ENCODE measurements at places on chromosomes 5 and 9.

DNA sequence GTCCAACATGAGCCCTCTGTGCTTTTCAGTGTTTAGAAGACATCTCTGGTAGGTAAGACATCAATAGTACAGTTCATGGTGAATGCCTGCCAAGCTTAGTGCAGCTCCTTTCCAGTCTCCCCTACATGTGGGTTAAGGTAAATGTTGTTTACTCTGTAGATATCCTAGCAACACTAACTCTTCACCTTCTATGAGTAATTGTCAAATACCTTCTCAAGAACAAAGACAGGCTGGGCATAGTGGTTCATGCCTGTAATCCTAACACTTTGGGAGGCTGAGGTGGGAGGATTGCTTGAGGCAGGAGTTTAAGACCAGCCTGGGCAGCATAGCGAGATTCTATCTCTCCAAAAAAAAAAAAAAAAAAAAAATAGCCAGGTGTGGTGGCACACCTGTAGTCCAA lies 18.7 kb upstream of the RASGRF2 start:
- DNase-seq: no peak

GRCh38 chr5:127849891-127850290 lies 146.7 kb downstream of the CCDC192 start:
- DNase-seq: no peak

DNA sequence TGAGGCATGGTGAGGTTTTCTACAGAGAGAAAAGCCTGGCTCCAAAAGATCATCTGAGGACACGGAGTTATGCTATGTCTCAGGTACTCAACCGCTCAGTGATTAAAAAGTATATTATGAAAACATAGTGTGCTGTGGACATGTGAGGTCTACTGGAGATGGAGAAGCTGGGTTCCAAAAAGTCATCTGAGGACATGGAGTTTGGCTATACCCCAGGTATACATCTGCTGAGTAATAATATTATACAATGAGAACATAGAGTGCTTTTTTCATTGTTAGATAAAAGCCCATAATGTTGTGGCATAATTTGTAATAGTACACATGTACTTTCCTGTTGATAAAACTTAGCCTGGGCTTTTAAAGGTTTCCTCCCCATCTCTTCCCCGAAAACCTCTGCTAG lies 70.7 kb upstream of the SHISAL2B start:
- DNase-seq: no peak

GRCh38 chr5:128441941-128442350 lies 96.1 kb downstream of the FBN2 start:
- DNase-seq: no peak

DNA sequence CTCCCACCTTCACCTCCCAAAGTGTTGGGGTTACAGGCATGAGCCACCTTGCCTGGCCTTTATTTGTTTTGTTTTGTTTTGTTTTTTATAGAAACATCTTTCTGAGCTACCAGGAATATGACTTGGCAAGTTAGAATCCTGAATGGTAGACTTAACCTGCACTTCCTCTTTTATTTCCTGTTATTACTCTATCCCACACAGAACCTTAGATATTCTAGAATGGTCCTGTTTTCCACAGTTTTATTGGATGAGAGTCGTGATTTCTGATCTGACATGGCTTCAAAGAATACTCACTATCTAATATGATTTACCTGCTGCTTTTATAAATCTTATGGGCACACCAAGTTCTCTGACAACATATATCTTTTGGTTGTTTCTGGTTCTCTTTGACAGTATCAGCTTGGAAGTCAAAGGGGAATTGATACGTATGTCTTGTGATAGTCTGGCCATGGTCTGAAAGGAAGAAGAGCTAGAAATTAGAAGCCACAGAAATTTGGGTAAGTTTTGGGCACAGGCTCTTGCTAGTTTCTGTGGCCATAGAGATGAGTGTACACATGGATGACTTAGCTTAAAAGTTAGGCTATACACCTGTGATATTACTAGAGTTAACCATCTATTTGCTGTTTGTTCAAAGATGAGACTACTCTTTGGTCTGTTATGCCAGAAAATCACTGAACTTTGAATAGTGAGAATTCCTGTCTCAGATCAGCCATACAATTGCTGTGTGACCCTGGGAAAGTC lies 4.7 kb upstream of the PANK3 start:
- no peak for DNase-seq

- DNase-seq: peak; percentile 29
Measured at GRCh38 chr5:1789834-1790471, 9.7 kb downstream of the MRPL36 start.

DNA sequence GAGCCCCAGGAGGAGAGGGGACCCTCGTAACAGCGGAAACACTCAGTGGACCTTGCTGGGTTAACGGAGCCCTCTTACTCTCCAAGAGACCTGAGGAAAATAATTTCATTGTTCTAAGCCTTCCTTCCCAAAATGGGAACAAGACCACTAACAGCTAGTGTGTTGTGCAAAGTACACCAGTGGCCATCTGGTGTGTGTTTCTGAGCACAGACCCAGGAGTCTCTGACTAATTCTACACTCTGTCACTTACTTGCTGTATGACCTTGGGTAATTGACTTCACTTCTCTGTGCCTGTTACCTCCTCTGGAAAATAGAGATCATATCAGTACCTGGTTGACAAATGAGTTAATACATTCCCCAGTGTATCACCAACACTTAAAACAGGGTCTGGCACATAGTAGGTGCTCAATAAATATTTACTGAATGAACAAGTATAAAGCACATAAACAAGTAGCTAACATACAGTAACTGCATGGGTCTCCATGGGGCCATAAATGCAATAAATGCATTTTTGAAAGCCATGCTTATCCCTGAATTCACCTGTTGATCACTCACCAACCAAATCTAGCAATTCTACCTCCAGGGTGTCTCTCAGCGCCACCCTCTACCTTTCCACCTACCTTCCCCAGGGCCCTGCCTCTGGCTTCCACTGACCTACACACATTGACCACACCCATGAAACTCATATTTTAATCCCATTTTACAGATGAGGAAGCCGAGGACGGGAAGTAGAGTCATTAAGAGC lies 44.7 kb upstream of the AKNA start:
- no peak for DNase-seq

DNA sequence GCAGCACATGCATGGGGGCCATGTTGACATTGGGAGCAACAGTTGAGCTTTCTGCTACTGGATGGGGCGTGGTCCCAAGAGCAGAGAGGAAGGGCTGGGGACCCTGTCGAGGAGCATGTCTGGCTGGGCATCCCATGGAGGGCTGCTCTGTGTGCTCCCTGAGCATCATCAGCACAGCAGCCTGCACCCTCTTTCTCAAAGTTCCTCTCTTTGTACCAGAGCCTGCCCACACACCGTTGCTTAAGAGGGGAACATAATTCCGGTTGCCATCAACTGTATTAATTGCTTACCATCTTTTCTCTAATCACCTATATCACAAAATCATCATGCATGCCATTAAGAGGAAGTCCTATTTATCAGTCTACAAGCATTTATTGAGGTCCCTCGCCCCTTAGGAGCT lies 55.2 kb upstream of the DIRAS2 start:
- DNase-seq: no peak

DNA sequence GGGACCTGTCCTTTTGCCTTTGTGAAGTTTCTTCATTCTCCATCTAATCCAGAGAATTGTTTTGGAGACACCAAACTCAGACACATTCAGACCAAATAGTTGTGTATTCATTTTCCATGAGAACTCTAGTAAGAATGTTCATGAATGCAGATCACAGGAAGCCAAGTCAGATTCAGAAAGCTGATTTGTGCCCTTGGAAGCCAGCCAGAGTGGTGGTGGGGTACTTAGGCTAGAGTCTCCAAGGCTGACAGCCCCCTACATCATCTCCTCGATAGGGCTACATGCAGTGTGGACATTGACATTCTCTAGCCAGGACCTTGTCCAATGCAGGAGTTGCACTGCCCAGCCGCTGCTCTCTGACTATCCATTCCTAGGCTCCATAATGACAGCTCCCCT lies 137.6 kb downstream of the UGCG start:
- no peak for DNase-seq

- DNase-seq: no peak
Measured at GRCh38 chr5:143741421-143741820, 70.5 kb upstream of the HMHB1 start.

GRCh38 chr5:14574891-14575508 lies 6.6 kb upstream of the OTULINL start:
- peak; percentile 45 for DNase-seq

DNA sequence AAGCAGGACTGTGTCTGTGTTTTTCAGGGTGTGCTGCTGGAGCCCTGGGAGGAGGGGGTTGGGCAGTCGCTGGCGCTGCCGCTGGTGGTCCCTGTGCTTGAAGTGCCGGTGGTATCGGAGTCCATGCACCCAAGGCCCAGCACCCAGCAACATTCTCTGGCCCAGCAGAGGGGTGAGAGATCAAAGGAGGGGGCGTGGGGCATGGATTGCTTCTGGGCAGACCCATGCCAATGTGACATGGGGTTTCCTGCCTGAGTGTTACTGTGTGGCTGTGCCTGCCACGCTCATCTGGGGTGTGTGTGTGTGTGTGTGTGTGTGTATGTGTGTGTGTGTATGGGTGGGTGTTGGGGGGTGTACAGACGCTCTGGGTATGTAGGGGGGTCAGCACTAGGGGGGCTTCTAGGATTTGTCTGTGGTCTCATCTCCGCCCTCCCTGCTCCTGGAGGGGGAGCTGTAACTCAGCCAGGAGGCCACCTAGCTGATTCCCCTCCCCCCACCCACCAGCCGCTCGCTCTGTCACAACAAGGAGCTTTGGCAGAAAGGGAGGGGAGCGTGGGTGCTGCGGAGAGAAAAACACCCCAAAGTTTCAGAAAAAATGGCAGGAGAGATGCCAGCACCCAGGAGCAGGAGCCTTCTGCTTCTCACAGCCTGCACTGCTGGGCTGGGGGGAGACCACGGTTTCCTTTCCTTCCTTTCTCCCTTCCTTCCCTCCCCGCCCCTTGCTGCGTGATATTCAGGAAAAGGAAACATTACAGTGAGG lies 35.9 kb upstream of the HSPA9 start:
- DNase-seq: peak; percentile 68

- no peak for DNase-seq
Measured at GRCh38 chr5:150402229-150402773, 10.4 kb downstream of the CD74 start.

DNA sequence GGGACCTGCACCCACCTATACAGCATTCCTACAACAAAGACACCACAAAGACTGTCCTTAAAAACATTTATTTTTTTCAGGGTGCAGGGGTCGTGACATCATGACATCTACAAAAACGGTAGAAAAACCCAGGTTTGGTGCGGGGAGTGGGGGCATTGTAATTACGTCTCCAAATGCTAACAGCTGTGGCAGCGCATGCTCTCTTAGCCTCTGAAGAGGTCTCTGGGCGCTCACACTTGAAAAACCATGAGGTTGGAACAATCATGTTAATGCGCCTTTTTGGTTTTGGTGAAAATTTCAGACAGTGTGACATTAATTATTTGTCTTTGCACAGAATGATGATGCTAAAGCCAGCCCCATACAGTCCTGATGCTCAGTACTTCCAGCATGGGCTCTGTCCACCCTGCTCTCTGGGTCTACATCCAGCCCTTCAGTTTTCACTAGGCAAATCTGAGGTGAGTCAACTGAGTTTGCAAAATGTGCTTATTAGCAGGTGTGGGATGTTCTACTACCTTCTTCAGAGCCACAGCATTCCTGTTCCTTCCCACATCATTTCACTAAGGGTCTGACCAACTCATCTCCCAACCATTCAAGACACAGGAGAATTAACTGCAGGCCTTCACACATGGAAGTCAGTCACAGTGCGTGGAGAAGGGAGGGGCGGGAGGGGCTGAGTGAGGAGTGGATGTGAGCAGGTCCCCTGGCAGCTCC lies 14.1 kb downstream of the ALDH1B1 start:
- no peak for DNase-seq

- DNase-seq: no peak
Measured at GRCh38 chr9:14185016-14185415, 128.9 kb downstream of the NFIB start.

GRCh38 chr9:84270847-84271530 lies 69.6 kb downstream of the SLC28A3 start:
- DNase-seq: no peak

GRCh38 chr5:148844433-148845280 lies 18.2 kb downstream of the ADRB2 start:
- no peak for DNase-seq

GRCh38 chr5:74560245-74560644 lies 80.3 kb downstream of the ENC1 start:
- no peak for DNase-seq

GRCh38 chr9:33429256-33429985 lies 18.0 kb downstream of the AQP3 start:
- no peak for DNase-seq

Data from umbilical cord (tissue), 2 donors.